ENCODE measurements at places on chromosomes 12 and 14.

DNA sequence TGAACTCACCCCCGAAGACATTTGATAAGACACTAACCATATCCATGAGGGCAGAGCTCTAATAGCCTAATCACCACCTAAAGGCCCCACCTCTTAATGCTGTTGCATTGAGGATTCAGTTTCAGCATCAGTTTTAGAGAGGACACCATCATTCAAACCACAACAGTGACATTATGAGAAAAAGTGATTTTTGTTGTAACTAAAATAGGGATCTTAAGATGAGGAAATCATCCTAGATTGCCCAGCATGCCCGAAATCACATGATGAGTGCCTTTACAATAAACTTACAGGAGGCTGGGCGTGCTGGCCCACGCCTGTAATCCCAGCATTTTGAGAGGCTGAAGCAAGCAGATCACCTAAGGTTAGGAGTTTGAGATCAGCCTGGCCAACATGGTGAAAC, 9.7 kb upstream of the GLT1D1 start:
- DNase-seq, result no peak

- DNase-seq, result no peak
Measured at GRCh38 chr14:50308363-50308915, 3.6 kb downstream of the L2HGDH start.

GRCh38 chr12:108696996-108697290, 34.4 kb downstream of the CORO1C start:
- DNase-seq, result no peak

GRCh38 chr14:77181603-77182437, at the start of gene TMEM63C:
Gene TMEM63C, plus strand, starts transcription at chr14:77181798. Its CDS starts 37,016 bp downstream, at chr14:77218814.
- peak; percentile 27 for DNase-seq

DNA sequence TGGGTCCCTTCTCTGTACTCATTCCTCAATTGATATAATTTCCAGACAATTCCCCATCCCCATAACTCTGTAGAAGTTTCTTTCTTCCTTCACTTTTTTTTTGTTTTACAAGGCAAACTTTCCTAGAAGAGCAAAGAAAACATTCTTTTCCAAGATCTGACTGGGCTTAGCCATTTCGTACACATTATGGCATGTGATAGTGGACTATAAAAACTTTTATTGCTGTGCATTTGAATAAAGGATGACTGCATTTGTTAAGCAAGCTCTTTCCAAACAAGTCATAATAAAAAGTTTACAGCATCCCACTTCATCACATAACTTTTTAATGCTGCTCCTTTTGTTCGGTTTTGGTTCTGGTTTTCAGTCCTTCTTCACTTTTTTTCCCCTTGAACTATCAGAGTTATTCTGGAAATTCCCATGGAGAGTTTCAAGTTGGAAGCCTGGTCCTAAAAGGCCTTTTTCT, 231.0 kb upstream of the HMGA2 start:
- DNase-seq, result no peak

DNA sequence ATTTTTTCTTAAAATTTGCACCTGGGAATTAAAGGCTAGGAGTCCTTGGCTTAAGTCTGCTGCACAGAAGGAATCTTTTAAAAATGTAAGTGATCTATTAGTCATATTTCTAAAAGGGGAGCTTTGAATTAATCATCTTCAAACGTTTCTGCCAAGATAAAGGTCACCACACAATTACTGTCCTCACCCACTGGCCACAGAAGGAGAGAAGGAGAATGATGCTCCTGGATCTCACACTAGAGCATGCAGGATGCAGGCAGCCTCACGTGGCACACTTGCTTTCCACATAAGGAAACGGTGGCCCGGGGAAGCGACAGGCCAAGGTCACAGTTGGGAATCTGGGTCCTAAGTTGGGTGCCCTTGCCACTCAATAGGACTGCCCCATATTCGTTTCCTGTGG, 16.9 kb downstream of the PLEKHG7 start:
- no peak for DNase-seq

GRCh38 chr14:32478050-32478449, 149.0 kb downstream of the AKAP6 start:
- no peak for DNase-seq

DNA sequence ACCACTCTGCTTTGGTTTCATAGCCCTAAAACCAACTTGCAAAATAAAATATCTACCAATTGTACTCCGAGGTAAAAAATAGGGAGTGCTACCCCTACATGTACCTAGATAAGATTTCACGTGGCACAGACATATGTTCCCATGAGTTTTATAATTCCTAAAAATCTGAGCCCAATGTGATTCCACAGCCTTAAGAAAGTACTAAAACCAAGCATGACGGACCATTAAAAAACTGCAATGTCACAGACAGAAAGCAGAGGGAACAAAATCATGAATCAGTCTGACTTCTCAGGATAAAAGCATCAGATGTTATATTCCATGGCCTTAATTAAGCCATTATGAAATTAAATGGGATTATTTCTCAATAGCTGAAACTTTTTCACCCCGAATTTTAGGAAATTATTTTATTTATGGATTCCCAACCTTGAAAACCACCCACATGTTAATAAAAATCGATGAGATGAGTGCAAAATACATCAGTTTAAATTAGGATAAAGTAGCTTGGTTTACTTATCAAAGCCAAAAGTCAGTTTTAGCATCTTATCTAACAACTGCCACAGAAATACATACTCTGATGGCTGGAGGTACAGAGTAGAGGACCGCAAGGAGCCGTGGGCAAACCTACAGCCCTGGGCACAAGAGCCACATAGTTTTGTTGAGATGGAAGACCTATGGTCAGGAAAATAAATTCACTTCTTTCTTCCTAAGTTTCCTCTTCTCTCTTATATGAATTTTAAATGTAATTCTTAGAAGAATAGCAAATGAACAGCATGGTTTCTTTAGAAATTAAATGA, 4.5 kb downstream of the ITPR2 start:
- no peak for DNase-seq

- no peak for DNase-seq
Measured at GRCh38 chr12:54053003-54053750, 458 bp upstream of the HOXC4 start.

GRCh38 chr12:120207227-120207626, 6.3 kb upstream of the RPLP0 start:
- no peak for DNase-seq

DNA sequence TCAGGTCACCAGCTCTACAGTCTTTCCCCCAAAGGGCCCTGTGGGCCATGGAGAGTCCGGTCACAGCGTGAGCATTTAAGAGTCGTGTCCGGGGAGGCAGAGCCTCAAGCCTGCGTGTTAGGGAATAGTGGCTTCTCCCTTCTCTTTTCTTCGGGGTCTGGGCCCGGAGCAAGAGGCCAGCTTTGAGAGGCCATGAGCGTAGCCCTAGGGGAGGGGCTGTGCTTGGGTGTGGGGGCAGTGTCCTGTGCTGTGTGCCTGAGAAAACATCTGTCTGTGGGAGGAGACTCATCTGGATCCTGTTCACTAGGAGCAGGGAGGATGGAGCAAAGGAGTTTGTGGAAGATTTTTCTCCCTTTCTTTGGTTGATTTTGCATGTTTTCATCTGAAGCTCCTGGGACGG, 5.3 kb downstream of the LRP1-AS start:
- no peak for DNase-seq

DNA sequence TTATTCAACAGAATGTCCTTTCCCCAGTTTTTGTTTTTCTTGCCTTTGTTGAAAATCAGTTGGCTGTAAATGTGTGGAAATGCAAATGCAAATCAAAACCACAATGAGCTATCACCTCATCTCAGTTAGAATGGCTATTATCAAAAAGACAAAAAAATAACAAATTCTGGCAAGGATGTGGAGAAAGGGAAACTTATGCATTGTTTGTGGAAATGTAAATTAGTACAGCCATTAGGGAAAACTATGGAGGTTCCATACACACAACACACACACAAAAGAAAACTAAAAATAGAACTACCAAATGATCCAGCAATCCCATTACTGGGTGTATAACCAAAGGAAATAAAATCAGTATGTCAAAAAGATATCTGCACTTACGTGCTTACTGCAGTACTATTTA, 518.8 kb upstream of the ATXN7L3B start:
- DNase-seq, result no peak

DNA sequence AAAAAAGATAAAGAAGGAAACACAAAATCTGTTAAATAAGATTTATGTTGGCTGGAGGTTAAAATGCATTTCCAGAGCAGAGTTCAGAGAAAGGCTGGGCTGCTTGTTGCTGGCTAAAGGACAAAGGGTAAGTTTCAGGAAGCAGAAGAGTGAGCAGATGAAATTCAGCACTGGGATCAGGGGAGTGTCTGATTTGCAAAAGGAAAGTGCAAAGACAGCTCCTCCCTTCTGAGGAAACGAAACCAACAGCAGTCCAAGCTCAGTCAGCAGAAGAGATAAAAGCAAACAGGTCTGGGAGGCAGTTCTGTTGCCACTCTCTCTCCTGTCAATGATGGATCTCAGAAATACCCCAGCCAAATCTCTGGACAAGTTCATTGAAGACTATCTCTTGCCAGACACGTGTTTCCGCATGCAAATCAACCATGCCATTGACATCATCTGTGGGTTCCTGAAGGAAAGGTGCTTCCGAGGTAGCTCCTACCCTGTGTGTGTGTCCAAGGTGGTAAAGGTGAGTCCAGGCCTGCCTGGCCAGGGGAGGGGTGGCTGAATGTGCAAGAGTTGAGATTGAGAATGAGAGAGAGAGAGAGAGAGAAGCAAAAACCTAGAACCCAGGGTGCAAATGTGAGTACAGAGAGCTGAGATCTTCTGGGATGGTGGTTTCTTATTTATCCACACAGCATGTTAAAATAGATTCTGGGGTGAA, at the start of gene OAS1:
Gene OAS1, plus strand, starts transcription at position 251 of the 703 bp plus-strand sequence. Its CDS starts 78 bp downstream, at position 329.
- DNase-seq, result peak; percentile 96

DNA sequence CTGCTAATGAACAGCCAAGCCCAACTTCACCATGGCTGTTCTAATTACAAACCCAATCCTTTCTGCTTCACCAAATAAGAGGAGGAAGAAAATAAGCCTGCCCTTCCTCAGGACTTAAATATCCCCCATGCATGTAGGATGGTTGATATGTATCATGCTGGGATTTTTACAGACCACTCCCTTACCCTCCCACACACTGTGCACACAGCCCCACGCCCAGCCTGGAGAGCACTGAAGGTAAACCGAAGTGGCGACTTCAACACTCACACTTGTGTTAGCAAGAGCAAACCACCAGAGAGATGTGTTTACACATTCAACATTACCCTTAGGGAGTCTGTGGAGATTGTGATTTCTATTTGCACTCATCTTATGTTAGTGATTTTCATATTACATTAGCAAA, 241.2 kb downstream of the EGLN3 start:
- no peak for DNase-seq

DNA sequence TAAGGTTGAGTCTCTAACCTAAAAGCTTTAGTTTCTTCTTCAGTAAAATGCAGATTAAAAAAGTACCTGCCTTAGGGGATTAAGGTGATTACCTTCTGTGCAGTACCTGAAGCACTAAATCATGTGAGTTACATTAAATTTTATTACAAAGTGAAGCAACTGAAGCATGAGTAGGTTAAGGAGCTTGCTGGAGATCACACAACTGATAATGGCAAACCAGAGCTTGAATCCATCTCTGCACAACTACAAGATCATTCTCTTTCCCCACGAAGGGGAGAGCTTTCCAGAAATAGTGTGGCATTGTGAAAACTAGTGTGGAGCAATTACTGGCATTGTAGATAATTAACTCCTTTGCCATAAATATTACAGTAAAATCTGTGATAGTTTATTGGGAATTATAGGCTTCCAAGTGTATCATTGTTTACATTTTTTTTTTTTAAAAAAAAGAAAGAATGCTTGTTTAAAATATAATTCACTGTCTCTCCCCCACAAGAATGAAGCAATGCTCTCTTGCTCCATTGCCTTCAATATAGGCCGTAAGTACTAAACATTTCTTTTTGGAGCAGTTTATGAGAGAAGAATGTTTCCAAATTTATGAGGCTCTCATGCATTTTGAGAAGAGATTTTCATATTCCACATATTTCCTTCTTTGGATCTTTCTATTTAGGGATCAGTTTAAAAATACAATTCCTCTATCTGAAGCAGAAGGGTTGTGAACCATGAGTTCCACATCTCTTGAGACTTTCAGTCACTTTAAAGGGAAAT, 20.5 kb downstream of the SLC38A2 start:
- no peak for DNase-seq

- peak; percentile 36 for DNase-seq
Measured at GRCh38 chr12:108635201-108635996, 1.7 kb upstream of the SELPLG start.

- no peak for DNase-seq
Measured at GRCh38 chr12:122006186-122006926, 15.3 kb upstream of the BCL7A start.

GRCh38 chr14:99968191-99968920, 96.9 kb upstream of the EVL start:
- no peak for DNase-seq

GRCh38 chr12:101305794-101306193, 25.9 kb downstream of the UTP20 start:
- no peak for DNase-seq

- DNase-seq, result no peak
Measured at GRCh38 chr12:69389831-69390230, 30.3 kb downstream of the YEATS4 start.

DNA sequence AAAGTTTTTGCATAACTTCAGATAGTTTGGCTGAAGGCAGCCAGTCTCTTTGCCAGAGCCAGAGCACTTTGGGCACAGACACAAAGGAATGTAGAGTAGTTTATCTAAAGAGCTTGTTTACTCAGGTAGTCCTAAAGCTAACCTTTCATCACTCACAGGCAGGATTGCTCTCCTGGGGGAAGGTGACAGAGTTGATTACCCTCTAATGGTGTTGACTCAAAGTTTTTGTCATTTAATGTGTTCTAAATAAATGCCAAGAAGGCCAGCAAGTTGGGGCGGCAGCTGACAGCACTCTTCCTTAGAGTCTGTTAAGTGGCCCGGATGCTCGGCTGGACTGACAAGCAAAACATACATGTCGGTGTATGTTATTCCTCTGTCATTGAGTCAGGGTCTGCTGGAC, 9.3 kb upstream of the TAS2R46 start:
- no peak for DNase-seq

DNA sequence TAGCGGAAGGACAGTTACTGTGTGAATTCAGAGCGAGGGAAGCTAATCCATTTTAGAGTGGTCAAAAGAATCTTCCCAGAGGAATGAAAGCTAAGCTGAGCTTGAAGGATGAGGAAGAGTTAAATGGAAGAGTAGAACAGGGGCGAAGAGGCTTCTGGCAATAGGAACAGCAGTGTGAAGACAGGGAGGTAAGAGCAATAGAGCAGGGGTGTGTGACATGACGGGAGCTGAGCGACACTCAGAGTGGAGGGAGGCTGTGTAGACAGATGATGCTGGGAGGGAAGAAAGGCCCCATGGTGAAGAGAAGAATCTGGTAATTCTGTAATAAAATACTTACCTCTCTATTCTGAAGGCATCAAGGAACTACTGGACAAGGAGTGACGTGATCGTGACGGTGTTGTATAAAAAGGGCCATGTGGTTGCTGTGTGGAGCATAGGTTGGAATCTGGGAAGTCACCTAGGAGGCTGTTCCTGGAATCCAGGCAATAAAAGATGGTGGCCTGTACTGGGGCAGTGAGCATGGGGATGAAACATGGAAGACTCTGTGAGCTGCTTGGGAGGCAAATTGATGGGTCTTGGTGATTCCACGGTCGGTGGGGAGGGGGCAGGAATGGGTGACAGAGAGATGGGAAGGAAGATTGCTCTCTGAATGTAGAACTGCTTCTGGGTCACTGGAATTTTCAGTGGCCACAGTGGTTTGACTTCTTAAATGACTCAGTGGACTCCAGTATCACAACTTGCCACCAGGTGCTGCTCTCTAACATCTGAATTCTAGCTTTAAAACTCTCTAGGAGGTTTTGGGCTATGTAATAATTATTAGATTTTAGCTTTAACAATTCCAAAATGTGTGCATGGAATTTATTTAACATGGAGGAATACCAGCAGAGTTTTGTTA, 164.1 kb downstream of the ATP23 start:
- no peak for DNase-seq
